ENCODE measurements at places on chromosomes 1 and 21. TPM values are rescaled to one million over a fixed set of nuclear protein-coding genes. Genes with fewer than 3 reads are reported as not detected.

GRCh38 chr1:64304823-64305222 lies 101.4 kb downstream of the UBE2U start:
- no peak for DNase-seq

Gene RUSC1
- 36.5 TPM for polyA plus RNA-seq

Gene KCND3
- polyA plus RNA-seq, result 1.6 TPM

Gene CLCA4
- not detected for polyA plus RNA-seq

- DNase-seq, result no peak
Measured at GRCh38 chr21:37742115-37742514, 174.1 kb downstream of the KCNJ6 start.
